ENCODE measurements at places on chromosomes 3 and 15. TPM values are rescaled to one million over a fixed set of nuclear protein-coding genes. Genes with fewer than 3 reads are reported as not detected.

MOBP gene
- not detected for total RNA-seq

ACY1 gene
- total RNA-seq = 12.4 TPM

GRCh38 chr3:8484409-8485140 lies 17.0 kb upstream of the LMCD1 start:
- H3K27me3 ChIP-seq = no peaks in the 10 kb centered on the region
- H3K36me3 ChIP-seq = no peaks in the 10 kb centered on the region
- H3K4me1 ChIP-seq = peaks cover 6% of the 10 kb centered on the region

GRCh38 chr15:83378921-83379578 lies 68.1 kb upstream of the SH3GL3 start:
- no peak overlapping the region for H3K4me3 ChIP-seq
- no peaks in the 10 kb centered on the region for H3K4me1 ChIP-seq
- no peaks in the 10 kb centered on the region for H3K36me3 ChIP-seq
- no peak for DNase-seq

DNA sequence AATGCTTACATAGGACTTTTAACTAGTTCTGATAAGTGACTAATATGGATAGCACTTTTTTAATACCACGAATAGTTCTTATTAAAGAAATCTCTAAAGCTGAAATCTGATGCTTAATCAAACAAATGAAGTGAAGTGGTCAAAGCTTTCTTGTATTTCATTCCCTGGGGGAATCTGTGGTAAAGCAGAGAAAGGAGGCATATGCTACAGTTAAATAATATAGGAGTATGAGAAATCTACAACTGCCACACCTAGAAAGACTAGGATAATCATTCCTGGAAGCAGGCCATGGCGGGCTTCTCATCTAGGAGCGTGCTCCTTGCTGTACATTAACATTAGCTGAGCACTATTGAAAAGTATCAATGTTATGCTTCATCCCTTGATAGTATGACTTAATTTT lies 835.7 kb downstream of the OTOL1 start:
- no peak overlapping the region for H3K4me3 ChIP-seq
- DNase-seq = no peak
- no peaks in the 10 kb centered on the region for H3K27me3 ChIP-seq
- H3K4me1 ChIP-seq = no peaks in the 10 kb centered on the region

DNA sequence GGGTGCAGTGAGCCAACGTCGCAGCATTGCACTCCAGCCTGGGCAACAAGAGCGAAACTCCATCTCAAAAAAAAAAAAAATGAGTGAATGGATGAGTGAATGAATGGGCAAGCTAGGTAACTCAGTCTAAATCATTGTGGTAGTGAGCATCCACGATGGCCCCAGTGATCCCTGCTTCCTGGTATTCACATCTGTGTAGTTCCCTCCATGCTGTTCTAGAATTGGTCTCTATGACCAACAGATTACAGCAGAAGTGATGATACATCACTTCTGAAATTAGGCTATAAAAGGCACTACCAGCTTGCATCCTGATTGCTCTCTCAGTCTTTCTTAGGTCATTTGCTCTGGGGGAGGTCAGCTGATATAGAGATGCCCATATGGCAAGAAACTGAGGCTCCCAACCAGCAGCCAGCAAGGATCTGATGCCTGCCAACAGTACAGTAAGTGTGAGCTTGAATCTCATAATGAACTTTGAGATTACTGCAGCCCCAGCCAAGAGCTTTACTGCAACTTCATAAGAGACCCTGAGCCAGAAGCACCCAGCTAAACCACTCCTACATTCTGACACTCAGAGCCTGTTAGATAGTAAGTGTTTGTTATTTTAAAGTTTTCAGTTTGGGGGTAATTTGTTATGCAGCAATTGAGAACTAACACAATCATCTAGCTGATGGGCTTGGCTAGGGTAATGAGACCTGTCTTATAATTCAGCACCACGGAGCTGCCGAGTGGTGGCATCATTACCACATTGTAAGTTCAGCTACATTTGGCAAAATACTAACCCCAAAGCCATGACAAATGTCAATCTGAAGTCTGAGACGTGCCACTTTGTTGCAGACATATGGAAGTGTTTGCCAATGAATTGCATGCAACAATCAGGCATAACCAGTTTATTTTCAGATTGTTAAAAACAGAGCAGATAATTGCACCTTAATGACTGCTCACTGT lies 53.0 kb downstream of the KLHL6 start:
- H3K36me3 ChIP-seq = no peaks in the 10 kb centered on the region
- H3K4me3 ChIP-seq = no peak overlapping the region
- DNase-seq = no peak
- no peaks in the 10 kb centered on the region for H3K4me1 ChIP-seq
- no peaks in the 10 kb centered on the region for H3K27me3 ChIP-seq

GRCh38 chr3:68088216-68088615 lies 433.8 kb upstream of the SUCLG2 start:
- no peak overlapping the region for H3K4me3 ChIP-seq
- H3K27me3 ChIP-seq = no peaks in the 10 kb centered on the region
- no peaks in the 10 kb centered on the region for H3K36me3 ChIP-seq
- no peak for DNase-seq

DNA sequence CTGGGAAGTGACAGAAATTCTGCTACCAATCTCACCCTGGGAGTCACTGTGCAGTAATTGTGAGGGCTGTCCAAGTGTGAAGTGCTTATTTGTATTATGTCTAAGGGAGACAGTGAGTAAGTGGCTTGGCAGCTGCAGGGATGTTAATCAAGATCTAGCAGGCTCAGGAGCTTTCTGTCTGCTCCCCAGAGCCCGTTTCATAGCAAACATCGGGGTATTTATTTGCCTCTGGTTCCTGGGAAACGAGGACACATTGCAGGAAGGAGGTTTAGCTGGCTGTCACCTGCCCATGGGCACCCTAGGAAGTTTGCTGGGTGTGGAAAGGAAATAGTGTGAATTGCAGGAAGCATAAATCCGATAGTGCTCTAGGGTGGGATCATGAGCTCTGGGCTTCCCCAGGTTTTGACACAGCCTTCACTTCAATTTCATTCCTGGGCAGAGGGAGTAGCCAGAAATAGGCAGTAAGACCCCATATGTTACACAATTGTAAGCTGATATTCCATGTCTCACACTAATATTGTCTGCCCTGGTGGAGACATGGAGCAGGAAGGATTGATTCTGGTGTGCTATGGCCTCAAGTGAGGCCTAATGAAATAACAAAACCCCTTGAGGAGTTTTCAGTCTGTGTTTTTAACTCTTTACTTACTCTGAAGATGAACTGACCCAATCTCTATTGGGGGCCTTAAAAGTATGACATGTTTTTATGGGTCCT lies 74.1 kb upstream of the MITF start:
- no peaks in the 10 kb centered on the region for H3K27me3 ChIP-seq
- H3K4me1 ChIP-seq = no peaks in the 10 kb centered on the region
- H3K36me3 ChIP-seq = no peaks in the 10 kb centered on the region

- H3K4me1 ChIP-seq = no peaks in the 10 kb centered on the region
- no peak for DNase-seq
- H3K36me3 ChIP-seq = no peaks in the 10 kb centered on the region
- H3K27ac ChIP-seq = no peak overlapping the region
- H3K27me3 ChIP-seq = no peaks in the 10 kb centered on the region
- H3K4me3 ChIP-seq = no peak overlapping the region
Observed at GRCh38 chr15:66788024-66788423, 86.0 kb downstream of the SMAD6 start.

GRCh38 chr3:65888980-65889706 lies 149.6 kb downstream of the MAGI1 start:
- H3K4me1 ChIP-seq = no peaks in the 10 kb centered on the region
- H3K4me3 ChIP-seq = no peak overlapping the region
- no peaks in the 10 kb centered on the region for H3K27me3 ChIP-seq
- no peak for DNase-seq
- no peaks in the 10 kb centered on the region for H3K36me3 ChIP-seq
- H3K27ac ChIP-seq = no peak overlapping the region

DNA sequence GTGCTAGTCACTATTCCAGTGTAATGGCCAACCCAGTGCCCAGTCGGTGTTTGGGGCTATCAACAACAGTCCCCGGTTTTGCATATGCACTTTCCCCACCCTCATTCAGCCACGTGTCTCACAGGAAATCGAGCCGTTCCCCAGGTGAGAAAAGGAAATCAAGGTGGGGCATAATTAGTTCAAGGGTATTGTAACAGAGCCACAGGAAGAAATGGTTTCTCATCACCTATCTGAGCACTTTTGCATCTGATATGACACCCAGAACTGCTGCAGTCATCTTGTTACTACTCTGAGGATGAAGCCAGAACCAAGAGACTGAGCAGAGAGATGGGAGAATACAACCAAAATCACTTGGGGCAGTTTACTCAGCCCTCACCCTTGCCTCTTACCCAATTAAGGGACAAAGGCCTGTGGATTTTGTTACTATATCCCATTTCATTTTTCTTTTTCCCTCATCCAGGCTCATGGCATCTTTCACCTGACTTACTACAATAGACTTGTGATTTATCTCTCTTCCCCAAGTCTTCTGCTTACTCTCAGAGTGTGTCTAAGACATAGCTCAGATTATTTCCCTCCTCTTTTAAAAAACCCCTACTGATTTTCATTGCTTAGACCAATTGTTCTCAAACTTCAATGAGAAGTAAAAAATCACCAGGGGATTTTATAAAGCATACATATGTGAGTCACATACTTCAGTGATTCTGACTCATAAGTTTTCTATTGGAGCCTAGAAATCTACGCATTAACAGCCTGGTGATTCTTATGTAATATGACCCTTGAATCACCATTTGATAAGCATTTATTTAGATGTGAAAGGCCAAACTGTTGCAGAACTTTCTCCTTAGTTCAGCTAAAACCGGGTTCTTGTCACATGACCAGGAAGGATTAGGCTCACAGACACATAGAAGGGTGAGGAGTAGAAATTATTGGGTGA lies 40.5 kb downstream of the TRAT1 start:
- H3K4me3 ChIP-seq = no peak overlapping the region
- no peak for DNase-seq
- no peaks in the 10 kb centered on the region for H3K4me1 ChIP-seq
- H3K27me3 ChIP-seq = no peaks in the 10 kb centered on the region
- no peak overlapping the region for H3K27ac ChIP-seq

- H3K4me3 ChIP-seq = no peak overlapping the region
- no peaks in the 10 kb centered on the region for H3K36me3 ChIP-seq
- H3K27ac ChIP-seq = no peak overlapping the region
- H3K4me1 ChIP-seq = no peaks in the 10 kb centered on the region
- H3K27me3 ChIP-seq = no peaks in the 10 kb centered on the region
- no peak for DNase-seq
Observed at GRCh38 chr15:74400313-74400860, 32.9 kb upstream of the CYP11A1 start.

- H3K36me3 ChIP-seq = no peaks in the 10 kb centered on the region
- no peak overlapping the region for H3K27ac ChIP-seq
- H3K27me3 ChIP-seq = no peaks in the 10 kb centered on the region
Observed at GRCh38 chr15:39404767-39405181, 176.1 kb upstream of the THBS1 start.

- H3K36me3 ChIP-seq = no peaks in the 10 kb centered on the region
- no peaks in the 10 kb centered on the region for H3K27me3 ChIP-seq
- DNase-seq = no peak
- no peak overlapping the region for H3K4me3 ChIP-seq
- H3K4me1 ChIP-seq = no peaks in the 10 kb centered on the region
Observed at GRCh38 chr3:20140881-20141280, 45.1 kb downstream of the SGO1 start.

DNA sequence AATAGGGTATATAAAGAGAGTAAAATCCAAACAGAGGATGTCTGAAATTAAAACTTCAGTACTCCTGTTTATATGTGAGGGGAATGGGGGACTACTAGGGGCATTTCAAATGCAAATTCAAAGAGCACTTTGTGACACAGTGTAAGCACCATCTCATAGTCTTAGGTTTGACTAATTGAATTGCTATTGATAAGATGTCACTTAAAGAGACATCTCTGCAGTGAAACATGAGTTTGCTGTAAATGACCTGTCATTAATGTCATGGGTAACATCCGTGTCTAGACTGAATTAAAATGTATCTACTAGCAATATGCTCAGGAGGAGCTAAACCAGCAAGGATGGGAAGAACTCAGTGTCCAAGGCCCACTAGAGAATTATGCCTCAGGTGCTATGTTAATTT lies 41.0 kb downstream of the ROBO1 start:
- H3K36me3 ChIP-seq = no peaks in the 10 kb centered on the region
- no peak overlapping the region for H3K4me3 ChIP-seq
- no peaks in the 10 kb centered on the region for H3K4me1 ChIP-seq
- no peaks in the 10 kb centered on the region for H3K27me3 ChIP-seq

DNA sequence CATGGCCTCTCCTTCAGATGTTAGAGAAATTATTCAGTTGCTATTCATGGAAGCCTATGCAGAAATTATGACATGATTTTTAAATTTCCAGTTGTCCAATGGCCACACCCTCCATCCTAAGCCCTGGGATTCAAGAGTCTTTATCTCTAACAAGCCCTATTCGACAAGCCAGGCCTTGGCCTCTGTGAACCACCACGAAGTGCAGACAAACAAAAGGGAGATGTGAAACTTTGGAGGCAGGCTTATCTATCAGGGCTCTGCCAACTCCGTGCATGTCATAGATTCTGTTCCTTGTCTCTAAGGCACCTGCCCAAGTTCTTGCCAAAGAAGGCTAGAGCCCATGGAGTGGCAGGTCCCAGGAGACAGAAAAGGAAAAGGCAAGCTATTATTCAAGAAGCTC lies 212.4 kb upstream of the ADAMTS9 start:
- H3K27ac ChIP-seq = peak overlapping the region; percentile 23
- no peaks in the 10 kb centered on the region for H3K4me1 ChIP-seq
- H3K4me3 ChIP-seq = no peak overlapping the region
- H3K36me3 ChIP-seq = no peaks in the 10 kb centered on the region
- no peaks in the 10 kb centered on the region for H3K27me3 ChIP-seq

DNA sequence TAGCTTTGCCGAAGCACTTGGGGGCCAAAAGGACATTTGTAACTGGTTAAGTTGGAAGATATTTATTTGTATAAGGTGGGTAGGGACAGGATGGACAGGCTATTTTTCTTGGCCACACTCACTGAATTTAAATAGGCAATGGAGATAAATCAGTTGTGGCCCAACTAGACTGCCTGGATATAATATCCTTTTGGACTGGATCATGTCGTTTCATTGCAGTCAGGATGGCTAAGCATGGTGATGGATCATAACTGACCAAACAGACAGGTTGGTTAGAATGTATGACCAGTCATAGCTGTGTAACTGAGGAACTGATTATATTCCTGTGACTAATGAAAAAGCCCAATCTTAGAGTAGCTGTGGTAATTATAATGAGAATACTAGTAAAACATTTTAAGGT lies 284.0 kb downstream of the LPP start:
- DNase-seq = no peak
- H3K36me3 ChIP-seq = no peaks in the 10 kb centered on the region
- H3K4me1 ChIP-seq = peaks cover 3% of the 10 kb centered on the region
- no peaks in the 10 kb centered on the region for H3K27me3 ChIP-seq
- no peak overlapping the region for H3K27ac ChIP-seq
- H3K4me3 ChIP-seq = no peak overlapping the region

GRCh38 chr15:85515212-85515611 lies 134.8 kb downstream of the AKAP13 start:
- no peak for DNase-seq
- H3K4me3 ChIP-seq = no peak overlapping the region
- peak overlapping the region; percentile 25 for H3K27ac ChIP-seq
- no peaks in the 10 kb centered on the region for H3K27me3 ChIP-seq
